ENCODE measurements at places on chromosomes 4 and X. TPM values are rescaled to one million over a fixed set of nuclear protein-coding genes. Genes with fewer than 3 reads are reported as not detected.

The SUPT20HL2 gene
- not detected for total RNA-seq

The NRK gene
- 0.17 TPM for total RNA-seq

The RAB41 gene
- not detected for total RNA-seq

The MND1 gene
- total RNA-seq, result 2.2 TPM

The PABPC4L gene
- total RNA-seq, result 0.17 TPM

The CDS1 gene
- total RNA-seq, result 0.17 TPM

The MAGEA1 gene
- total RNA-seq, result not detected

The C4orf17 gene
- total RNA-seq, result not detected

All from smooth muscle cell of trachea (primary cell).